Activated CD4-positive, alpha-beta T cell treated with anti-CD3 and anti-CD28 coated beads for 24 hours (primary cell): ENCODE measurements at places on chromosomes 6 and 20.

GRCh38 chr20:10652660-10653261, 21.0 kb downstream of the JAG1 start:
- no peak for DNase-seq

- no peak for DNase-seq
Measured at GRCh38 chr6:25777031-25777430, 22.5 kb downstream of the SLC17A4 start.

DNA sequence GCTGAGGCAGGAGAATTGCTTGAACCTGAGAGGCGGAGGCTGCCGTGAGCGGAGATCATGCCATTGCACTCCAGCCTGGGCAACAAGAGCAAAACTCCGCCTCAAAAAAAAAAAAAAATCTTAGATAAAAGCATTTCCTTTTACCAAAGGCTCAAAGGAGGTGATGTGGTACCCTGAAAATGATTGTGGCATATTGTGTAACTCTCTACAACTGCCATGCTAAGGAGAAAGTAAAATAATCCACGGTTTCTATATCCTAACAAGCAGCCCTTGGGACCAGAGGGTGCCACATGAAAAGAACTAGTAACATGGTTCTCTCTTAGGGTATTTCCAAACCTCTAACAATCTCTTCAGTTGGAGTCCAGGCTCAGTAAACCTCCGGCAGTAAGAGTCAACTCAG, 38.8 kb upstream of the SLA2 start:
- DNase-seq, result no peak

DNA sequence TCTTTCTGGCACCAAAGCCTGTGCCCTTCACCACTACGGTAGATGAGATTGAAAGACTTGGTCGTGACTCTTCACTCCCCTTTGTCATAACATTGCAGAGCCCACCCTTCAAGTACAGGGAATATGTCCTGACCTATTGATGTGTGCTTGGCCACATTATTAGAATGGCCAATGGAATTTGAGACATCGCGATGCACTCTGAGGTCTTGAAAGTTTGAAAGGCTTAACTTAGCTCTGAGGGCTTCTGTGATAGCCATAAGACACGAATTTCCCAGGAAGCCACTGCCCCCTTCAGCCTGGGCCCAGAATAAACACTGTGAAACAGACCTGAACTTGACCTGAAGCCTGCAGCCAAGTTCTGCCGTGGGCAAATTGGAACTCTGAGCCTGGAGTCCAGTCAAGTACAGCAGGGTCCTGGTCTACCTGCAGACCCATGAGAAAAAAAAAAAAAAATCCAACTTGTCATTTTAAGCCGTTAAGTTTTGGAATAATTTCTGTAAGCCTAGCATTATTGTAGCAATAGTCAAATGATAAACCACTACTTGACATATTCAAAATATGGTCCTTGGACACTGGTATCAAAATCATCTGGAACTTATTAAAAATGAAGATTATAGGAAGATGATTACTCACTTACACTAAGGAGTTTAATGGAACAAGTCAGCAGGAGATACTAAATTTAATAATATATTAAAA, 36.9 kb upstream of the TRAF3IP2 start:
- DNase-seq, result no peak

- no peak for DNase-seq
Measured at GRCh38 chr6:144340541-144341371, 55.6 kb downstream of the UTRN start.

DNA sequence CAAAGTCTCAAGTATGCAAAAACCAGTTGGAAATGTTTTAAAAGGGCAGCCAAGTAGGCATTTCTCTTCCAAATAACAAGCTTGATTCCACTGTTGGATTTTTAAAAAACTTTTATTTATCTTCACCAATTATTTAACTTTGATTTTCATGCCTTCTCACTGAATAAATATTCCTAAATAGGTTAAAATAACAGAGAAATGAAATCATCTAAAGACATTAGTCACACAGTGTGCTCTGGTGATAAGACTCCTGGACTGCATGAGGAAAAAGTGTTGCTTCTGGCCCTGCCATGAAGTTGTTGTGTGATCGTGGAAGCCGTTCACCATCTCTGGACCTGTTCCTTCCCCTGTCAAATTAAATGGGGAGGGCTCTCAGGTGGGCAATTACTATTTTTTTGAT, 33.8 kb upstream of the IGF2R start:
- no peak for DNase-seq

DNA sequence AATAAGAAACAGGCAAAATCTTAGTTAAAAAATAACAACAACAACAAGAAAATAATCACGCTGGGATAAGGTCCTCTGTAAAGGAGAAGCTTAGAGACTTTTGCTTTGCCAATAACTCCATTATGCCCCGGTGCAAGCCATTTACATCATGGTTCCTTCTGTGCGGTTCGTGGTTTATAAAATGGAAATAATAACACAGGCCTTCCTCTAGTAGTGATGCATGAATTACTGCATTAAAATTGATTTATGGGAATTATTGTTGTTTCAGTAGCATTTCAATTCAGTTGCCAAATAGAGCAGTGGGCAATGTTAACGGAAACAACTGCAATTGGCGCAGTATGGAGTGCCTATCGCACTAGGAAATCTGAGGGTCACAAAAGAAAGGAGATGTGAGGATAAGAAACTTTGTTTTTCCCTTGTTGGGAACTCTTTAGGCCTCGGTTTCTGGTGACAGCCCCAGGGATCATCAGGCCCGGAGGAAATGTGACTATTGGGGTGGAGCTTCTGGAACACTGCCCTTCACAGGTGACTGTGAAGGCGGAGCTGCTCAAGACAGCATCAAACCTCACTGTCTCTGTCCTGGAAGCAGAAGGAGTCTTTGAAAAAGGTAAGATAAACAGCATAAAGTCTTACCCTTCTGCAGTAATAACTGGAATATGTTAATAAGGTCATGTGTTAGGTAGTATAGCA, 1.1 kb downstream of the CD109 start:
- DNase-seq, result no peak

DNA sequence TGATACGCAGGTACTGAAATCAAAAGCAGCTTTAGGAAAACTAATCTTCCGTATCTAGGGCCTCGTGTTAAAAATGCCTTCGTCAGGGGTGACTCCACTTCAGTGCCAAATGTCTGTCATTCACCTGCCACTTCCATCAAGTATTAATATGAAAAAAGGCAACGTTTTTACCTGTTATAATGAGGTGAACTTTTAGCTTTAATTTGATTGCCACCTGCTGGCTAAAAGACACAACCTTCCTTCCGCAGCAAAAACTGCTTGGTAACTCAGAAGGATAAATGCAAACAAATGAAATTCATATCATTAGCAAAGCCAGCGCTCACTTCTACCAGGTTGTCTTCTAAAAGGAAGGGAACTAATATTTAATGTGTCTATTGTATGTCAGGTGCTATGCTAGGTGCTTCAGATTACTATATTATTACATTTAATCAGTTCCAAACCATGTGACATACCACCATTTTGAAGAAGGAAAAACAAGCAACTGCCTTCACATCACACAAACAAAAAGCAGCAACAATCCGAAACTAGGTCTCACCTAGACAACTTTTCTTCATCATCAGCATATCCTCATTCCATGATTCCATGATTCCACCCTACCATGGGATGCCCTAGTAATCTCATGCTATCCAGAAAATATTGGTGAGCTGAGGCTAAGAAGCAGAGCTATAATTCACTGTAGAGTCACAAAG, 20.6 kb upstream of the ARHGAP18 start:
- no peak for DNase-seq

- no peak for DNase-seq
Measured at GRCh38 chr20:40336533-40336932, 352.5 kb downstream of the MAFB start.

DNA sequence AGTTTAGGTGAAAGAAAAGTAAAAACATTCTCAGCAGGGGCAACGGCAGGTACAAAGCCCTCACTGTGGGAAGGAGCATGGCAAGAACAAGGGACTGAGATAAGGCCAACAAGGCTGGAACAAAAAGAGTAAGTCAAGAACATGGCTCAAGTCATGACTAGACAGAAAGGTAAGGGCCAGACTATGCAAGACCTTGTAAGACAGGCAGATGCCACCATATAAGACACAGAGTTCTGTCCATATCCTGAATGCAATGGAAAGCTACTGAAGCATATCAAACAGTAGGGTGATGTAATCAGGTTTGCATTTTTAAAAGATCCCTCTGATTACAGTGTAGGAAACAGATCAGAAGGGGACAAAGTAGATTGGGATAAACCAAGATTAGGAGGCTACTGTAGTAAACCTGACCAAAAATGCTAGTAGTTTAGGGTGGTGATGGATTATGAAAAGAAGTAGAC, 5.5 kb downstream of the REV3L start:
- DNase-seq, result no peak
